ENCODE measurements at places on chromosomes 7 and 10.

- no peak for DNase-seq
Measured at GRCh38 chr10:27373566-27374160, 130.4 kb upstream of the RAB18 start.

GRCh38 chr7:112079122-112079521, 127.1 kb downstream of the DOCK4 start:
- no peak for DNase-seq

DNA sequence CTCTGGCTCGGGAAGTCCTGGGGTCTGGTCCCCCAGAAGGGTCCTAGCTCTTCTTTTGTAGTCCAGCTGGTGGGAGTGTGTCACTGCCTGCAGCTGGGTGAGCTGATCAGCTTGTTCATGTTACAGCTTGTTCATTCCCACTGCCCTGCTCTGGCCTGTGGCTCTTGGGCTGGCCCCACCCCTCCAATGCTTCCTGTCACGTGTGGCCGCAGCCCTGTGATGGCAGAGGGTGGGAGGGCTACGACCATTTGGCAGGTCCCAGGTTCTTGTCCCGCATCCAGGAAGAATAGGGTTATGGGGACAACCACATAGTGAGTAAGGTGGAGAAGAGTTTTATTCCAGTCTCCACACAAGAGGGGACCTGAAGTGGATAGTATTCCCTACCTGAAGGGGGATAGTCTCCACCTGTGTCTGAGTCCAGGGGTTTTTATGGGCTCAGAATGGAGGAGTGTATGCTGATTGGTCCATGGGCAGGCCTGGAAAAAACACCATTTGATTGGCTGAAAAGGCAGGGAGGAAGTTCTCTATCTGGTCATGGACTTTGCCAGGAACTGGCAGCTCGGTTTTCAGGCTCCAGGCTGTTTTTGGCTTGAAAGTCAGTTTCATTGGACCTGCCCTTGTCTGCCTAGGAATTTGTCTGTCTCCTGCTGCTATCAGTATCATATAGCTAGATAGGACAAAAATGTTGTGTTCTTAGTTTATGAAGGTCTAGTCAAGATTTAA, 13.1 kb downstream of the SDHAF3 start:
- no peak for DNase-seq

DNA sequence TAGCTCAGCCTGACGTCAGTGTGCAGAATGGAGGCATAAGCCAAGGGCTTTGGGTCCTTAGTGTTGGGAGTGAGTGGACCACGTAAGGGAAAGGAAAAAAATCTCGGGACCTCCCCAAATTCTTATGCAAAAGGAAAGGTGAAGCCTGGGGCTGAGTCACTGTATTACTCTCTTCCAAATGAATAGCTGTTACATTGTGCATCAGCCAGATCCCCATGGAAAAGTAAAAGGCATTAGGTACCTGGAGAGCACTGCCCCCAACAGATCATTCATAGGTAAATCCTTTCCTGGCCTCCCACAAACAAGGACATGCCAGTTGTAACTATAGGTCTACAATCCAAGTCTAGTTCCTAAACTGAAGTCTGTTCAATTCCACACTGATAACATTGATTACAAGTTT, 170.5 kb downstream of the C1GALT1 start:
- no peak for DNase-seq

DNA sequence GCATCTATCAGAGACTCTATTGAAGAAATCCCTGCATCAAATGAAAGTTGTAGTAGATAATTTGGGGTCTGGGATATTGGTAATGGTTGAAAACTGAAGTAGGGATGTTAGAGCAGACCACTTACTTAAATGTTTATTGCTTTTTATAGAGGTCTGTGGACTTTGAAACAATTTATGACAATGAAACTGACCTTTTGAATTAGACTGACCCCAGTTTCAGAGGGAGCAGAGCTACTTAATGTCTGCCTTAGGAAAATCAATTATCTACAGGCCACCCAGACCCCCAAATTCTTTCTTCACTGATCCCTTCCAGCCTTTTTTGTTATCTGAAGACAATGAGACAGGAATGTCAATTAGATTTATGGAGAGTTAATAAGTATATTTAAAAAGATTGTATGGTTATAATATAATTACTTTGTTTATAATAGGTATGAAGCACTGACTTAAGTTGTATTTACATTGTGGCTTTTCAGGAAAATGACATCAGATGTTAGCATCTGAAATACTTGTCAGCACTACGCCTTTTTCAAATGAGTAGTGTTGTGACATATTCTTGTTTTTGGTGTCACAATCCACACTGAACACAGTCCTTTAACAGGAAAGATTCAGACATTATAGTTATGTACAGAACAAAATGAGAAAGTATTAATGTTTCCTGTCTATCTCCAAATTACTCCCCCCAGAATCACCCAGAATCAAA, 13.9 kb downstream of the MGAM2 start:
- no peak for DNase-seq

DNA sequence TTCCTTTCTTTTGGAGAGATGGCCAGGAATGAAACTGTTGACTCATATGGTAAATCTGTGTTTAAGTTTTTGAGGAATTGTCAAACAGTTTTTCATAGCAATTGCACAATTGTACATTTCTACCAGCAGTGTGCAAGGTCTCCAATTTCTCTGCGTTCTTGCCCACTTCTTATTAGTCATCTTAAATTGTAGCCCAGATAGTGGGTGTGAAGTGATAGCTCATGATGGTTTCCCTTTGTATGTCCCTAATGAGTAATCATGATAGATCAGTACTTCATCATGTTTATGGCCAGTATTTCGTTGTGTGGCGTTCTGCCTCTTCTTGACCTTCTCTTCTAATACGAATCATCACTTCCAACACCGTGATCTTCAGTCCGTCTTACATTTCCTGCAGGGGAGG, 136.3 kb downstream of the DOCK1 start:
- DNase-seq, result peak; percentile 65

GRCh38 chr10:71395621-71396020, 1.1 kb upstream of the CDH23 start:
- no peak for DNase-seq

DNA sequence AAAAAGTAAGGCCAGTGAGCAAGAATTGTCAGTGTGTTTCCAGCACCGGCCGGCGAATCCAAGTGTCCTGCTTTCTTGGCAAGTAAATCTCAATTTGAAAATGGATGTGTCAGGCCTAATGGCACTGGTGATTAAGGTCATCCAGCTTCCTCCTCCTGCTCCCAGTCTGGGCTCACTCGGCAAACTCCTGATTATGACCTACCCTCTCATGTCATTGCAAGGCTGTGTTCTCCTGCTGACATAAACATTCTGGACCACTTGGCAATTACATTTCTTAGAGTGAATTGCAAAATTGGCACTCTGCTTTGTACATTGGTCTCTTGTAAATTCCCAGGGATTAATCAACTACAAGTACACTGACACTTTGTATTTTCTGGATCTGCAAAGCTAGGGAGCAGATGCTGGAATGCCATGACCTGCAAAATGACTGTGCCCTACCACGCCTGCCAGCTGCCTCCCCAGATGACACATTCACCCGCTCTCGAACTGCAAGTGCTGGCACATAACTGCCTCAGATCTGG, 473.8 kb downstream of the KIF20B start:
- DNase-seq, result no peak

All from astrocyte of the spinal cord (primary cell).